Stimulated activated CD8-positive, alpha-beta memory T cell treated with anti-CD3 and anti-CD28 coated beads, Interleukin-15, amount 100 ng/mL, for 1 hour (primary cell): ENCODE measurements at places on chromosomes 3 and 15.

DNA sequence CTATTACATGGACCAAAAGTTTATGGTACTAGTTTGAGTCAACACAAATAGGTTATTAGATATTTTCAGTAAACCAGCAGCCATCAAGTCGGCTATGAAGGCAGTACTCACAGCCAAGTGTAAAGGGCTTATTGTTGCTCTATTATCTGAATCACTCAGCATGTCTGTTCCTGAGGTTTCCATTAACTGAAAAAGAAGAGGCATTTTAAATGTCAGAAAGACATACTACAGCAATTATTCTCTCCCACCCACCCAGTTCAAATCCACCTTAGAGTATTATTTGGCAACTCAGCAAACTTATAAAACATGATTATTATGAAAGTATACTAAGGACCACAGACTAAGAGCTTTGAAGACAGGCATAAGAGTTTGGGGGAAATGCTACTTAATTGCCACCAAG is 93.1 kb downstream of the BTD start:
- no peak for DNase-seq

GRCh38 chr3:187921391-187922074 is 176.3 kb upstream of the BCL6 start:
- no peak for DNase-seq

- no peak for DNase-seq
Measured at GRCh38 chr3:43326891-43327581, 40.7 kb downstream of the SNRK start.

GRCh38 chr3:8712045-8712907 is 21.3 kb upstream of the CAV3 start:
- no peak for DNase-seq
